ENCODE measurements at places on chromosomes 11 and 22.
A peak's percentile ranks its signal among the peaks of the same experiment; 100 is the strongest.

GRCh38 chr22:24494528-24495364 is at the start of gene UPB1:
UPB1 (plus strand) TSS chr22:24495332; CDS start chr22:24495404, 72 bp downstream.
- no peak for DNase-seq

- peak; percentile 97 for DNase-seq
Observed at GRCh38 chr11:69444381-69445130, 36.9 kb upstream of the LINC01488 start.

DNA sequence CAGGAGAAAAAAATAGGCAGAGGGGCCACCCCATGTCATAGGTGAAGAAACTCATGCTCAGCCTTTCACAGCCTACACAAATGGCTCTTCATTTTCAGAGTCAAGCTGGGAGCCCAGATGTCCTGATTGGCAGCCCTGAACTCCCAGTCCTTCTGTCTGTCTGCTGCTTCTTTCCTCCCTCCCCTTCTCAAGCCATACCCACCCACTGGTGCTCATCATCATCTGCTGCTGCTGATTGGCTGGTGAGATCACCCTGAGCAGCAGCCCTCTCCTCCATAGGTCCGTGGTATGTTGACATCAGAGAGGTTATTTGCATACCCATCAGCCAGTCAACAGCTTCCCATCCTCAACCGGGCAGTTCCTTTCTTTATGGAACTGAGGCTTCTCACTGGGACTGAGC is 46.1 kb upstream of the PRDM11 start:
- DNase-seq = peak; percentile 56

DNA sequence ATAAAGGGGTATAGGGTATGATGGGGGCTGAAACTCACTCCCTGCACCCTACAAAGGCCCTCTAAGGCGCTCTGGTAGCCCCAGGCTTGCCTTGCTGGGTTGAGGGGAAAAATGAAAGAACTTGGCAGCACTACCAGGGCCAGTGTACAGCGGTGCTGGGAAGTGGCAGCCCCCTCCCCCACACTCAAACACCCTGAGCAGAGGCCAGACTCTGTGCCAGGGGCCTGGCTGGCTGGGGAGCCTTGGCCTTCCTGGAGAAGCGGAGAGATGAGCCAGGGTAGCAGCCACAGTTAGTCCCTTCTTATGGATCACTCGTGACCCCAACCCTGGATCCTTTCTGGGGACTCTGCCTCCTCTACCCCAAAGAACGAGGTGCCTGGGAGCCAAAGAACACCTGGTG is 2.7 kb downstream of the TMEM134 start:
- no peak for DNase-seq

- no peak for DNase-seq
Observed at GRCh38 chr22:48523091-48523490, 1304.6 kb downstream of the BRD1 start.

Measured in cardiac fibroblast (primary cell).